ENCODE measurements at places on chromosomes 13 and 19. TPM values are rescaled to one million over a fixed set of nuclear protein-coding genes. Genes with fewer than 3 reads are reported as not detected.

The ZIC5 gene
- total RNA-seq: not detected

The SIGLEC14 gene
- total RNA-seq: 0.93 TPM

GRCh38 chr13:75723901-75724300 is 87.8 kb downstream of the LMO7 start:
- no peak for DNase-seq

- DNase-seq: peak; percentile 82
These were observed 18.0 kb upstream of the PNMA8B start for GRCh38 chr19:46513461-46514236.

- DNase-seq: no peak
These were observed 5.4 kb upstream of the VSTM2B start for GRCh38 chr19:29520390-29520789.

- DNase-seq: no peak
These were observed 9.5 kb upstream of the MBNL2 start for GRCh38 chr13:97212601-97213040.

DNA sequence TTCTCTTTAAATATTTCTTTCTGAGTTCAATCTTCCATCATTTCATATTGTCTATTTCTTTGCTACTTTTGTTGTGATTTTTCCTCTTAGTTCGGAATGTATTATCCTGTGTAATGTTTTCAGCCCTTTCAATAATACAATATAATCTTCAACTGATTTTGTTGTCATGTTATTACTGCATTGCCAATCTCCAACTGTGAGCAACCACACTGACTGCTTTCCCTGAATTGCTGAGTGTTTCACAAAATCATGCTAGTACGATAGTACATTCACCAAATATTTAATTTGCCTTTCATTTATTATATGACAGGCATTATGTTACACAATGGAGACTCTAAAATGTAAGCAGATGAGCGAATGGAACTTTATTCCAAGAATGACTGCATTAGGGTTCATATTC is 744.3 kb upstream of the ATXN8OS start:
- no peak for DNase-seq

- DNase-seq: no peak
These were observed 21.2 kb downstream of the PRAM1 start for GRCh38 chr19:8481201-8481600.

DNA sequence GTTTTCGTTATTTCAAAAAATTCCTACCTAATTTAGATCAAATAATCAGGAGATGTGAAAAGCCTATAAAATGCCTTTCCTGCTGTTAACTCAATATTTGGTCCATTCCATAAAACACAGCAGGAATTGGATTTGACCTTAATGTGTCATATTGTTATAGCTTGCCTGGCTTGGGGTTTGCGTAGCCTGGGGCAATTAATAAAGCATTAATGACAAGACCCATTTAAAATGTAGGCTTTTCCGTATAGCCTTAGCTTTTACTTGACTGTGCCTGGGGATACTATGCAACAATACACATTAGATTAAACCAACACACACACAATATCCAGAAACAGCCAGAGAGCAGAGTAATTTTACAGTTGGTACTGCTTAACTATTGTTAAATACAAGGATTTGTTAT is 117.2 kb upstream of the MAB21L1 start:
- no peak for DNase-seq

DNA sequence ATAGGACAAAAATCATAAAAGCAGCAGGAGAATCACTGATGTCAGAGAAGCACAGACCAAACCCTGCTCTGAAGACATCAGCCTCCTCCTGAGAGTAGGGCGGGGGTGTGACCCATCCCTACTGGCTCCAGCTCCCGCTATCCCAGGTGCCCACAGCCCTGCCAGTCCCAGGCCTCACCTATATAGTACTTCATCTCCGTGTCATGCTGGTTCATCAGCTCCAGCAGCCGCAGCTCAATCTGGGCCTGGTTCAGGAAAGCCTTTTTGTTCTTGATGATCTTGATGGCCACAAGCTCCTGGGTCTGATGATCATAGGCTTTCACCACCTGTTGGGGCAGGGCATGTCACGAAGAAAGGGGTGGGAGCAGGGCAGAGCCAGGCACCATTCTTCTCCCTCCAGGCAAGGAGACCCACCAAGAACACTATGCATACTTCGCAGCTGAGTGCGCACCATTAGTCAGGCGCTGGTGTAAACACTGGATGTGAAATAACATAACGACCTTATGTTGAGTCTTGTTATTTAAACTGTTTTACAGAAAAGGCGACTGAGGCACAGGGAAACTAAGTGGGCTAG is 4.2 kb downstream of the DYRK1B start:
- no peak for DNase-seq

- DNase-seq: no peak
These were observed 5.7 kb downstream of the ZNF132 start for GRCh38 chr19:58434217-58434616.

- no peak for DNase-seq
These were observed 35.2 kb upstream of the SLC7A10 start for GRCh38 chr19:33260628-33261418.

- no peak for DNase-seq
These were observed 41.8 kb downstream of the SACS start for GRCh38 chr13:23391752-23392151.

- DNase-seq: no peak
These were observed 82.0 kb downstream of the FRY start for GRCh38 chr13:32113532-32113931.

- no peak for DNase-seq
These were observed 9.4 kb downstream of the AP1M1 start for GRCh38 chr19:16207063-16207462.

- DNase-seq: no peak
These were observed 1.3 kb downstream of the ZNF134 start for GRCh38 chr19:57615346-57615745.

GRCh38 chr19:50959731-50960500 is 7.1 kb upstream of the KLK5 start:
- DNase-seq: no peak

DNA sequence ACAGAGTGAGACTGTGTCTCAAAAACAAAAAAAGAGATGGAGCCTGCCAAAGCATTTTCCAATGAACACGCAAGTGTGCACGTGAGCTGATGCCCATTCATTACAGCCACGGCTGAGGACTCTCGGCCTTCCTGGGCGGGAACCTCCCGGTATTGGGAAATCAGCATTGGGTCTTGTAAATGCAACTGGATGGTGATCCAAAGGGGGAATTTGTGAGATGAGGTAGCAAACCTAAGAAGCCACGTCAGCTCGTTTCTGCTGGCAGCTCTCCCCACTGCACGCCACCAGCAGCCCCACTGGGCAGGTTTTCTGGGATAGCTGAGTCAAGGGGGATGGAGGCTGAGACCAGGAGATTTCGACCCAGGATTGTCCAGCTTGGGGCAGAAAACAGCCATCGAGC is 11.5 kb downstream of the C13orf46 start:
- DNase-seq: peak; percentile 34

GRCh38 chr19:35291916-35292315 is at the start of gene MAG:
Gene MAG, plus strand, starts transcription at chr19:35292161. Its CDS starts 3,248 bp downstream, at chr19:35295409.
- no peak for DNase-seq

Measured in psoas muscle (tissue), 8 donors.